ENCODE measurements at places on chromosomes 2 and 18. TPM values are rescaled to one million over a fixed set of nuclear protein-coding genes. Genes with fewer than 3 reads are reported as not detected.

DNA sequence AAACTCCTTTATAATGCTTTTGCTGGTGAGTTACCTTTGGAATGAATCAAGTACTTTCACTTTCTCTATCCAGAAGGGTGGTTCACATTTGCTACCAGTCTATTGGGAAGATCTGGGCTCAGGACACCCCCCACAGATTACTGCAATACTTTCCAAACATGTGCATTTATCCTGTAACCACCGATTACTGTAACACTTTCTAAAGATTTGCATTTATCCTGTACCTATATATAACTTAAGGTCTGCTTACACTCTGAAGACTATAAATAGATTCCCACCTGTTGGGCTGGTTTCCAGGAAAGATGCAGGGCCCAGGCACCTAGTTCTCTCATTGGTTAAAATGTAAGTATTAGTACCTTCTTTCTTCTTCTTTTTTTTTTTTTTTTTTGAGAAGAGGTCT, 113.0 kb upstream of the NEDD4L start:
- DNase-seq: peak; percentile 26

The ATP6V1C2 gene
- not detected for total RNA-seq

GRCh38 chr18:46755315-46756024, 1.4 kb downstream of the ST8SIA5 start:
- DNase-seq: no peak

The AQP12B gene
- not detected for total RNA-seq

DNA sequence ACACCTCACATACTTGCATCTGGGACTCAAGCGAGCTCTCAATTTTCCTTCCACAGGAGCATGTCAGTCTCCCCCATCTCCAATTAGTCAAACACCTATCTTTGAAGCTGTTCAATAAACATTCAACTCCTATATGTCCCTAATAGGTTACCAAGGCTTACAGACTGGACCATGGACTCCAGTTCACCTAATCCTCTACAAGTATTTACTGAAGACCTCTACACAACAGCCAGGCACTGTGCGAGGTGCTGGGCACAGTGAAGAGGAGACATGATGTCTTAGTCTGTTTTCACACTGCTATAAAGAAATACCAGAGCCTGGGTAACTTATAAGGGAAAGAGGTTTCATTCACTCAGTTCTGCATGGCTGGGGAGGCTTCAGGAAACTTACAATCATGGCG, 129.9 kb downstream of the MYO5B start:
- DNase-seq: no peak

DNA sequence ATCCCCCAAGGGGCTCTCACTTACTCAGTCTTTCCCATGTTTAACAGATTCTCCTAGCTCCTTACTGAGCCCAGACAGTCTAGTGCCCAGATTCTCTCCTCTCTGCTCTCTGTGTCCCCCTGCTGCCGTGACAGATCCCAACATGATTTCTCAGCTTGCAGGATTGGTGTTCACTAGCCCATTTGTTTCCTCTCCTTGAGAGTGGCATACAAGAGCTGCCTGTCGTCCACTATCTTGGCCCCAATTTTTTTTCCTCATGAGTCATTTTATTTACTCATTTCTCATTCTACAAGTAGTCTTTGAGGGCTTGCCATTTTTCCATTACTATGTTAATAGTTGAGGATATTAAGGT, 199.9 kb upstream of the FN1 start:
- DNase-seq: peak; percentile 68

The CCDC148 gene
- total RNA-seq: 0.39 TPM

- no peak for DNase-seq
These were observed 21.6 kb downstream of the EFEMP1 start for GRCh38 chr2:55901941-55902340.

DNA sequence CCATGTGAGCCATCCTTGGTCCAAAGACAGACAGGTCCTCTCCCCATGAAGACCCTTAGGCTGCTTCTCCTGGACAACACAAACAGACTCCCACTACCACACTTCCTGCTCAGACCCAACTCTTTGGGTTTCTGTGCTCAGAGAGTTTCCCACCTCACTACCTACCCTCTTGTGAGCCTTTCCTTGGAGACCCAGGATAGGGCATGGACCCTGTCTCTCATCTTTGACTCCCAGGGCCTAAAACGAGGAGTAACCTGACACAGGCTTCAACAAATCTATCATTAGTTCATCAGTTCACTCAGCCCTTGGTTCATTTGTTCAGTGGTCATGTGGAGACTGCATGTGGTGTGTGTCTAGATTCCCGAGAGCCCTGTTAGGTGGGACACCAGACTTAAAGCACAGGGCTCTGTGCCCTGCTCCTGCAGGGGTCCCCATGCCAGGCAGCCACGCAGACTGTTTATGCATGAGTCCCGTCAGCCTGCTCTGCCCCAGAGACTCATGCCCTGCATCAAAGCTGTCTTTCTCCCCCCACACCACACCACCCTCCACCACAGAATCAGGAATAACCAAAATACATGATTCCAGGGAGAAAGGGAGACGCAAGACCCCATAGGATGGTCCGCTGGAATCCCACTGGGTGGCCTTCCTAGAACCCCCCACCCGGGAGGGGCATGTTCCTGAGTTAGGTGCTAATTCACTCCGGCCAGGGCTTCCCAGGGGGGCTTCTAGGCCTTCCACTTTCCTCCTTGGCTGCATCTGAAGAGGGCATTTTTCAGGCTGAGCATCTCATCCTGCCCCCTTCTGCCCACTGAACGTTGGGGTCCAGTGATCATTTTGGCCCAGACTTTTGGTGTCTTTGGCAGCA, 100.2 kb upstream of the TEX51 start:
- no peak for DNase-seq

The LIMS2 gene
- 0.26 TPM for total RNA-seq

DNA sequence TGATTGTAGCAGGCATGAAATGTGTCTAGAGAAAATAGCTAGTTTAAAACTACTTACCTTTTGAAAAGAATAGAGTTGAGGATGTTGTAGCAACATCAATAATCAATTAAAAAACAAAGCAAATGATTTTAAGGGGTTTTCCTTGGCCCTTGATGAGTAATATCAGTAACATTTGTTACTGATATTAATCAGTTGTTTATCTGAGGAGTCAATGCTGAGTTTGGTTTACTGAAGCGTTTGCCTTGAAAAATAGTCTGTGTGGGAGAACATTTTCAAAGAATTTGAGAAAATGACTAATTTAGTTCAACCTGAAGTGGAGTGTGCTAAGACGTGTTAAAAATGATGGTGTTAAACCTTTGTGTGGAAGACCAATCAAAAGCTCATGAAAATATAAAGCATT, 9.3 kb downstream of the PTH2R start:
- DNase-seq: no peak

DNA sequence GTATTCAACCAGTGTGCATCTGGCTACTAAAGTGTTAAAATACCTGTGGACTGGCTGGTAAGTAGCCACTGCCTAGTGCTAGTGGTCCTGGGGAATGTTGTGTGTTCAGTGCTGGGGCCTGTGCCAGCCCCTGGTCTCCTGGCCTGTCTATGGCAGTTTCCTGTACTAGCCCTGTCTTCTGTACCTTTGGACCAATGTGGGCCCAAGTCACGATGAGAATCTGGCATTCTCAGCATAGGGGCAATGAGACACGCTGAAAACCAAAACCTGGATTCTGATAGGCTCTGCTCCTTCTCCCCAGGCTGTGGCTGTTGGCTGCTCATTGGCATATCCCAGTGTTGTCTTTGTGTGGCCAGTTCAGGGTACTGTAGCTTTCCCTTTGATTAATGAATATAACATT, 170.4 kb downstream of the PTPRM start:
- no peak for DNase-seq

The TEX44 gene
- not detected for total RNA-seq

GRCh38 chr2:75464348-75464946, 96.3 kb downstream of the EVA1A start:
- DNase-seq: peak; percentile 47

GRCh38 chr2:235859651-235860050, 308.5 kb downstream of the GBX2 start:
- no peak for DNase-seq

- DNase-seq: peak; percentile 4
These were observed 76.9 kb upstream of the RIT2 start for GRCh38 chr18:43192408-43192807.

The RMDN2 gene
- total RNA-seq: 3.2 TPM

DNA sequence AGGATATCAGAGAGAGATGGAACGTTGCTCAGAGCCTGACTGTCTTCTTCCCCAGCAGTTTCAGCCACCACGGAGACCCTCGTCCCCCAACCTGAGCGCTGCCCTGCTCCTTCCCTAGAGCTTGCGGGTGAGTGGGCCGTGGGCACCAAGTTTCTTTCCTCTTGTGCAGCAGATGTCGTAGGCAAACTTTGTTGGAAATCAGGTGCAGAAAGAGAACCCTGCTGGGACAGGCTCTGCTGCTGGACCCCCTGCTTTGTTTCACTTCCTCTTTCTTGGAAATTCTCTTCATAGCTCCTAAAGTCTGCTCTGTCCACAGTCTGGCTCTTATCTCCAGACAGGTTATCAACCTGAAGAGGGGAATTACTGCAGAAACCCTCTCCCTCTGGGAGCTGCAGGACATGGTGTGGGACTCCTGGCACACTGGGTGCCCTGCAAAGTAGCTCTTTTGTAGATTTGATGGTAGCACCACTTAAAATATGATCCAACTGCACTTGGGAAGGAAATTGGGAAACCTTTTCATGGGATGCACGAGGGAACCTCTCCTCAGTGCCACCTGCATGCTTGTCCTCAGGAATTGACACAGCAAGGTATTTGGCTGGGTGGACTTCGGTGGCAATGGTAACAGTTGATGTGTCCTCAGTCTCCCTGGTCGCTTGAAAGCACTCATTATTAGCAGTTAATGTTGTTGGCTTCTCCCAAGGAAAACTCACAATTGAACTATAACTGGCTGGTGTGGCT, 92.2 kb downstream of the ALPK2 start:
- DNase-seq: no peak

GRCh38 chr18:79123948-79124347, 54.8 kb downstream of the ATP9B start:
- peak; percentile 8 for DNase-seq

The SALL3 gene
- total RNA-seq: not detected

DNA sequence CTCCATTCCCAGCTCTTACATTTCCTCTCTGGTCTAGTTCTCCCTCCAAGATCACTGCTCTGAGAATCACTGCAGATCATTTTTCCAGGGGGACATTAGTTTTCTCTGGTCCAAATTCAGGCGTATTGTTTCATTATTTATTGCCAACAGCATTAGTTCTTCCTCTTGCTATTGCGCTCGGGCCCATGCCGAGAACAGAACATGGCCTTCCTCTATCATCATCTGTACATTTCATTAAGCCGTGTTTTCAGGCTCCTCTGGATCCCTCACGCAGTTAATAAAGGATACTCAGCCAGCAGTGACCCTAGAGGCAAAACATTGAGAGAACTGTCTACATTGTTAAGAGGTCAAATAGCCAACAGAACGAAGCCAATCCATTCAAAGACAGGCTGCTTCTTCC, 63.9 kb downstream of the CCBE1 start:
- DNase-seq: no peak

The SKOR2 gene
- not detected for total RNA-seq

DNA sequence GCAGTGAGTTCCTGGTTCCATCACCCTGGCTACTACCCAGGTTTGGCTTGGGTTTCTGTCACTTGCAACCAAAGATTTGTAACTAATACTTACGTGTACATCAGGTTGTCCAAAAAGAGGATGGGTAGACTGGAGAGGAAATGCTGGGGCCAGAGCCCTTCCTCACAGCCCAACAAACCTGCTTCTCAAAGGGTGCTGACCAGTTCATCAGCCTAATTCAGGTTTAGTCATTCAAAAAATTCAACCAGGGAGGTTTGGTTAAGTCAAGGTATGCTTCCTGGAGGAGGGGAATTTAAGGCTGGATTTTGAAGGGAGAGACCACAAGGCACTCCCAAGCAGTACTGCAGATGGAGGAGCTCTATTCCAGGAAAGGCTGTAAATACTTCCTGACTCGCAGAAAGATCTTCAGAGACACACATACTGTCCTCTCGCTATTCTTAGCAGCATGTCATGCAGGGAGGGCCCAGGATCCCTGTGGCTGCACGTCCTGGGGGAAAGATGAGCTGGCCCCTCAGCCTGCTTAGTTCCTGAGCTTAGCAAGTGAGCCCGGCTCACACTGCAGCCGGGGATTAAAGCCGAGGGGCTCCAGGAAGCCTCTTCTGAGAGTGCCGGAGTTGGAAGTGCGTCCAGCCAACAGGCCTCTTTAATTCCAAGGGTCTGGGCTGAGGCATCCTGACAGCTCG, 40.0 kb upstream of the BIN1 start:
- peak; percentile 26 for DNase-seq

The KLHL29 gene
- total RNA-seq: 6.8 TPM

GRCh38 chr2:223235986-223236385, 184.0 kb downstream of the KCNE4 start:
- no peak for DNase-seq

The ZBTB7C gene
- 0.05 TPM for total RNA-seq

DNA sequence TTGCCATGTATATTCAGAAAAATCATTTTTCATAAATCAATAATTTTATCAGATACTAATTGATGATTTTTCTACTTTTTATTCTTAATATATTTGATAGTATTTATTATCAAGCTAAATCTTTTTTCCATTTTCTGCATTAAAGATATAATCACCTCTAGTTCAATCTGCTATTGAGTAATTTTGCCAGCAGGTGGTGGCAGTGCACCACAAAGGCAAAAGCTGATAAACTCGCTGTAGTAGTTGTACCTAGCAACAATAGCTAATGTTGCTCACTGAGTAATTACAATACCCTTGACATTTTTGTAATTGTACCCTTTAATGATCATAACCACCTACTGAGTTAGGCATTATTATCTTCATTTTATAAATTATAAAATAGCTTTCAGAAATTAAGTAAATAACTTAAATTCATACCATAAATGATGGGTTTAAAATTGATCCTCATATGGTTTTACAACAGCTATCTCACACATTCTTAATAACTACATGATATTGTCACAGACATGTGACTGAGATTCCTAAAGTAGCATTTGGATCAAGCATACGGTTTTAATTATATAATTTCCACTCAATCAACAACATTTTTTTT, 52.0 kb upstream of the CALCRL start:
- peak; percentile 40 for DNase-seq

GRCh38 chr2:120708944-120709607, 26.6 kb upstream of the GLI2 start:
- no peak for DNase-seq

DNA sequence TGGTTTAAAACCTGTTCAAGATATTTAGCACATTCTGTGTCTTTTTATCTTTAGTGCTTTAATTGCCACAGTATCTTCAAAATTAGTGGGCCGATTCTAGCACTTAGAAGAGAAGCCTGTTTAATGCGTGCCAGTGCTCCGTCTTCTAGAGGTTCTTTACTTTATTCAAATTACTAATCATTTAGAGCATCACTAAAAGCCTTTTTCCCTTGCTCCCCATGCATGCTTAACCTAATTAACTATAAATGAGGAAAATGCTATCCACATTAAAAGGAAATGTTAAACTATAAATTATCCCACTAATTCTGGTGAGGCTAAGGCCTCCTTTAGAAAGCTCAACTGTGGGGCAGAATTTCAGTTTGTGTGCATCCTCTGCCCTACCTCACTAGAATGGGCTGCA, 31.5 kb upstream of the INSIG2 start:
- no peak for DNase-seq

- DNase-seq: no peak
These were observed 35.5 kb downstream of the EML6 start for GRCh38 chr2:54758951-54759350.

The KYNU gene
- total RNA-seq: 1.0 TPM

The ARL4C gene
- total RNA-seq: 111 TPM

The SPC25 gene
- total RNA-seq: 27.1 TPM

- DNase-seq: peak; percentile 89
These were observed 95.6 kb downstream of the LAMA3 start for GRCh38 chr18:23784832-23785245.

All from HT1080 (cell line).